GM03348 (cell line): ENCODE measurements at places on chromosomes 1 and 21.

DNA sequence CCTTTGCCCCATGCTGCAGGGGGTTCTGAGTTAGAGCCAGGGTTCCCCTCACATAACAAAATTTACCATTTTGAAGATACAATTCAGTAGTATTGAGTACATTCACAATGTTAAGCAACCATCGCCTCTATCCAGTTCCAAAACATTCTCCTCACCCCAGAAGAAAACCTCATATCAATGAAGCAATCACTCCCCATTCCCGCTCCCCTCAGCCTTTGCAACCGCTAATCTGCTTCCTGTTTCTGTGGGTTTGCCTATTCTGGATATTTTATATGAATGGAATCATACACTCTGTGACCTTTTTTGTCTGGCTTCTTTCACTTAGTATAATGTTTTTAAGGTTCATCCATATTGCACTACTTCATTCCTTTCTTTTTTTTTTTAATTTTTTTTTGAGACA lies 32.9 kb downstream of the SERINC2 start:
- DNase-seq: no peak

DNA sequence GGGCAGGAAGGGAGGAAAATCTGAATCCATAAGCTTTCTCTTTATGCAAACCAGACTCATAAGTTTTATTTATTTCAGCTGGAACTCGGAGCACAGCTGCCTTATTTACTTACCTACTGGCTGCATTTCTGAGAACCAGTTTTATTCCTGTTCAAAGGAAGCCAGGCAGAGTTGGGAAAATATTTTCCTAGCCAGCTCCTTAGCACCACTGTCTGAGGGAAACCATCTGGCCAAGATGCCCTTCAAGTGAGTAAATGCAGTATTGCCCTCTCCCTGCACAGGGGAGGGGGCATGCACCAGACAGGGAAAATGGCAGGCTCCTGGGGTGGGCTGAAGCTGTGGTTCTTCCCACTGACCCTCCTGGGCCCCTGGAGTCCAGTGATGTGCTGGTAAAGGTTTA lies 28.9 kb upstream of the FMOD start:
- no peak for DNase-seq

DNA sequence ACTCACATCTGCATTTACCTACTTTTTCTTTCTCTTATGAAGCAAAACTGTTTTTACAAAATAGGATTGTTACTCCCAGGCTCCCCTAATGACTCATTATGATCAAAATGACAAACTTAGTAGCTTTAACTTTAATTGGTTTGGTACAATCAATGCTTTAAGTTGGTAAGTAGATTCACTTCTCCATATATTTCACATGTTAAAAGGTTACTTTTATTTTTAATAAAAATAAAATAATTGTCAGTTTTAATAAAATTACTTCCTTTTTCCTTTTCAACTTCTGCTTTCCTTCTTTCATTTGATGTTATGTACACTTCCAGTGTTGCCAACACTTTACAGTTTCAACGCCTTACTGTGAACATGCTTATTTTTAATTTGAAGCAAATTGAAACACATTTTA lies 477.6 kb downstream of the SETD4 start:
- no peak for DNase-seq

DNA sequence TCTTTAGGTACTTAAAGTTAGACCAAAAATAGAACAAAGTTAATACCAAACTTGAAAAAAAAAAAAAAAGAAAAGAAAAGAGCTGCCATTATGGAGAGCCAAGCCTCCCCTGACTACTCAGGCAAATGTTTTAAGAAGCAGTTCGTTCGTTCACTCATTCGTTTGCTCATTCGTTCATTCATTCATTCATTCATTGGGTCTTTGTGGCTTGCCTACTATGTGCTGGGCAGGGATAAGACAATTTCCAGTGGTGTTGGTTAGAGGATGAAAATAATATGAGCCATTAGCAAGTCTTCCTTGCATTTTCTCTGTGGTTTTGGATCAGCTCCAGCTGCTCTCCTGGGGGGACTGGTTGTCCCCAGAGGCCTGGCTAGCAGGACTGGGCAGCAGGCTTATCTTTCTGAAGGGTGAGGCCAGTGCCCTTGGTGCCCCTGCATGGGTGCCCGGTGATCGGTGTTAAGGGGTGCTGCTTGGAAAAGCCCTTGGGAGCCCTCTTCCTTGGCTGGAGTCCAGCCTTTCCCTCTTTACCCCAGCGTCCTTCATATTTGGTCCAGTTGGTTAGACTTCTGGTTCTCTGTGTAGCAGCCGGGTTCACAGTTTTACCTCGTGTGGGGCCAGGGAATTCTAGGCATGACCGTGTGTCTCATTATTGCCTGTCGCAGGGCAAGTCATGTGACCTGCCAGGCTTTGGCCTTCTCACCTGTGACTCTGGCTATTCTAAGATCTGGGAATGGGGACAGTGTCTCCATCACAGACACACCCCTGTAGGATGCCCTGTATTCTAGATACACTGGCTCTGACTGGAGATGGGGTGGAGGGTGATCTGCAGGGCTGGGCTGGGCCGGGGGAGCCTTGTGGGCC lies 32.8 kb downstream of the LHX4 start:
- DNase-seq: no peak

DNA sequence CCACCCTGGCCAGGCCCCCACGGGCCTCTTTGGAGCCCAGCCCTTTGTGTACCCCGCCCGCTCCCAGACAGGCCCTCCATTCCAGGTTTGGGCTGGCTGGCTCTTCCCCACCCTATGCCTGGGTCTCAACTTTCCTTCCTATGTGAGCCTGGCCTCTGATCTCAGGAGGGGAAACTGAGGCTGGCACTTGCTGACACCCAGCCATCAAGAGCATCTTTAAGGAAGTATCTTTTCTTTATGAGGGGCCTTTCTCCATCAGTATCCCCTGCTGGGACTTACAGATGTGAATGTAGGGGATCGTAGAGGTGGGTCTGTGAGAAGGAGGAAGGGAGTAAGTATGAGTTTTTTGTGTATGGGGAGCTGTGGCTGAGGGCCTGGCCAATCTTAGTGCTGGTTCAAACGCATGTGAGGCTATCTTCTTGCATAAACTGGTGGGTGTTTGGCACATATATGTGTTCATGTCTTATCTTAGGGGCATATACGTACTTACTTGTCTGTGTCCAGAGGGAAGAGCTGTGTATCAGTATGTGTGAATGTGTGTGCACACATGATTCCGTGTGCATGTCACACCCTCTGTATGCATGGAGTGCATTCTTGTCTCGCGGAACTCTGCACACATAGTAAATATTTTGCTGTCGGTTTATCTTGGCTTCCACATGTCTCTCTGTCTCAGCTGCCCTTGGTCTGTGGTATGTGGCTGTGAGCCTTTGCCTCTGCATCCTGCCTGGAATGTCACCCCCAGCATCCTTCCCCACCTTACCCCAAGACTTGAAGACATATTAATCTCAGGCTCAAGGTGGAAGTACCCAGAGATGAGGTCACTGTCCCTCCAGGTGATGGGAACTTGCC lies 5.4 kb downstream of the NECTIN4 start:
- DNase-seq: peak; percentile 29

DNA sequence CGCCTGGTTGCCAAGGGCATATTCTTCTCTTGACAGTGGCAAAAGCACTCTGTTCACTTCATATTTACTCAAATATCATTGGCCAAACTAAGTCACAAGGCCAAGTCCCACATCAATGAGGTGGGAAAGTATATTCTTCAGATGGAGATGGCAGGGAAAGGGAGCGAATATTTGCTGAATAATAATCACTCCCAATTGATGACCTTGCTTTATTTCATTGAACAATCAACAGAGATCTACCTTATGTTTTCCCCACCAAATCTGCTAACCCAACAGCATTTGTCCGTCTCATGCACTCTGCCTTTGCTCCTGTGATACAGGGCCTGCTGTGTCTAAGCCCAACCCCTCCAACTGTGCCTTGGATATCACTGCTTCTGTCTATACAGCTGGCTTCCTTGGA lies 45.2 kb upstream of the PCP4 start:
- no peak for DNase-seq

GRCh38 chr1:100703716-100704115 lies 15.8 kb upstream of the VCAM1 start:
- DNase-seq: peak; percentile 45

GRCh38 chr21:45513003-45513717 lies 29.1 kb downstream of the SLC19A1 start:
- no peak for DNase-seq

DNA sequence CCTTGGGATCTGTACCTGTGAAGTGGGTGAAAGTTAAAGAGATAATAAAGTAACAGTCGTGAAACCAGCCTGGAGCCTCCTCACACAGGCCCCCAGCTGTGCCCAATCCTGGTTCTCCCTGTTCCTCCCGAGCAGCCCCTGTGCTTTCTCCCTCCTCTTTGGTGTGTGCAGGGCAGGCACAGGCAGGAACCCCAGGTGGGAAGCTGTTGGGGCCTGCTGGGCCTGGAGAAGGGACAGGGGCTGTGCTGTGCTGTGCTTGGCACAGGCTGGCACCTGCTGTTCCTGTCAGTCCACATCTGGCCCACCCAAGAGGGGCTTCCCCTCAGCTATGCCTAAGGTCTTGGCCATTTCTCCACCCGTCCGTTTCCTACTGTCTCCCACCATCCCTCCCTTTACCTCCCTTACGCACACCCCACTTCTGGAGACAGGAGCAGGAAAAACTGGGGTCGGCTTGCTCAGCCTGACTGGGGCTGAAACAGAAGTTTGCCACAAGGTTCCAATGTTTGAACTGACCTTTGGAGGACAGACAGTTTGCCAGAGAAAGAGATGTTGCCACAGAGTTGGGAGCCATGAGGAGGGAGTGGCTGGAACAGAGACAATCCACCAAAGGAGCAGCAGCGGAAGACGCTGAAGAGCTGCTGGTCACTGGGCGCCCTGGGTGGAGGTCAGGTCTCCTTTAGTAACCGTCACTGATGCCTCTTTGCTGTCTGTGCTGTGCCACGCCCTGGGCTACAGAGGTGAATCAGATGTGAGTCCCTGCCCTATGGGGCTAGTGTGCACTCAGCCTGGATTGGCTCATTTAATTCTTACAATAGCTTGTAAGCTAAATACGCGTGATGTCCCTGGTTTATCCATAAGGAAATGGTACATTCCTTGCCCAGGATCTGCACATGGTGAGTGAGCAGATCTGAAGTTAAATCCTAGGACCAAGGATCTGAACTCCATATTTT lies 18.8 kb upstream of the ARTN start:
- DNase-seq: no peak

DNA sequence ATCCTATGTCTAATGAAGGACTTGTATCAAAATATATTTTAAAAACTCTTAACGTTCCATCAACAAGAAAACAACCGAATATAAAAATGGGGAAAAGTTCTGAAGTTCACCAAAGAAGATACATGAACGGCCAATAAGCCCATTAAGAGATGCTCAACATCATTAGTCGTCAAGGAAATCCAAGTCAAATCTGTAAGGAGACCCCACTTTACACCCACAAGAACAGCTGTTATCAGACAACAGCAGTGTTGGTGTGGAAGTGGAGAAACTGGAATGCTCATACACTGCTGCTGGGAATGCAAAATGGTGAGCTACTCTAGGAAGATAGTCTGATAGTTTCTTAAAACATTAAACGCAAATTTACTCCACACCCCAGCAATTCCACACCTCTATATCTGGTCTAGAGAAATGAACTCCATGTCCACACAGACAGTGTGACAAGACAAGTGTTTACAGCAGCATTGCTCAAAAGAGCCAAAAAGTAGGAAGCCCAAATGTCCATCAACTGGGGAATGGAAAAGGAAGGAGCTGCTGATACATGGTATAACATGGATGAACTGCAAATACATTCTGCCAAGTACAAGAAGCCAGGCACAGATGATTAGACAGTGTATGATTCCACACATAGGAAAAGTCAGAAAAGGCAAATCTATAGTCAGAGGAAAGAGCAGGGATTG lies 18.5 kb downstream of the UBE2G2 start:
- no peak for DNase-seq

DNA sequence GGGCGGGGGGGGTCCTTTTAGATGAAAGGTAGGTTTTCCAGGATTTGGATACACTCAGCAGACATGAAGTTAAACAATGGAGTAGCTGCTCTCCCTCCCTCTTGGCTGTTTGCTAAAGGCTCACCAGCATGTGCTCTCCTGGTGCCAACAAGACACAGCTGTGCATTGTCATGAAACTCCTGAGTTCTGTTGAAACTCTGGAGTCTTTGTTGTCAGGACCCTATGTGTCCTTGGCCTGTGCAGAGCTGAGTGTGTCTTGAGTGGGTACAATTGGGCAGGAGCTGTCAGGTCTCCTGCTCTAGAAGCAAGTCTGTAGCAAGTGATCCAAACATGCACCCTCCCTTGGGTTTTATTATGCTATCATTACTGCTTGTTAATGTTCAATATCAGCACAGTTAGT lies 12.7 kb downstream of the TBX19 start:
- no peak for DNase-seq

DNA sequence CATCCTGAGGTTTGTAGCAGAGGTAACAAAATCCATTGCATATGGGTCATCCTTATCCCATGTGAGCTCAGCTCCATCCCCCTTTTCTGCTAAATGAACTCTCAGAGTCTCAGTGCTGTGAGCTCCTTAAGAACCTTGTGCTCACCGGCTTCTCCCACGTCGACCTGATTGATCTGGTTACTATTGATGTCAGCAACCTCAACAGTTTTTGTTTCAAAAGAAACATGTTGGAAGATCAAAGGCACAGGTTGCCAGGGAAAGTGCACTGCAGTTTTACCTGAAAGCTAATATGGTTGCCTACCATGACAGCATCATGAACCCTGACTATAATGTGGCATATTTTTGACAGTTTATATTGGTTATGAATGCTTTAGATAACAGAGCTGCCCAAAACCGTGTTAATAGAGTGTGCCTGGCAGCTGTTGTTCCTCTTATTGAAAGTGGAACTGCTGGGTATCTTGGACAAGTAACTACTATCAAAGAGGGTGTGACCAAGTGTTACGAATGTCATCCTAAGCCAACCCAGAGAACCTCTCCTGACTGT lies 131.4 kb downstream of the HS2ST1 start:
- no peak for DNase-seq

DNA sequence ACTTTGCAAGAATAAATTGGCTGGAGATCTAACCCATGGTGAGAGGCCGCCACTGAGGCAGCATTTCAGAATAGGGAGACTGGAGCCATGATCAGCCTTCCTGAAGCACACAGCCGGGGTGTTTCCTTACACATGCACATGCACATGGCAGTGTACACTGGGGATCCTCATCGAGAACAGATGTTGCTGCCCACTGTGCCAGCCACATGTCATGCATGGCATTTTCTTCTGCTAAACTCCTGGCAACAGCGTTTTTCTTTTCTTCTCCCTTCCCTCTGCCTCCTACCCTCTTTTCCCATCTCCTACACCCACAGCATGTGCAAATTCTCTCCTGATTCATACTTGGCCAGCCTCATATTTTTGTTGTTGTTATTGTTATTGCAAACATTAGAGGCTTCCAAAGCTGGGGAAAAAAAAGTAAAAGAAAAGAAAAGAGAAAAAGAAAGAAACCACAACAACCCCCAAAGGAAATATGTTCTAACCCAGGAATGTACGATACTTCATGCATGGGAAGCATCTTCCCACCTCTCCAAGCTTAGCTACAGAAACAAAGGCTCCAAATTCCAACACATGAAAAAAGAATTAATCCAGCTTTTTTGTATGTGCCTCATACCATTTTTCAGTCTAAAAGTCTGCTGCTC lies 344.0 kb downstream of the ASTN1 start:
- DNase-seq: peak; percentile 53

DNA sequence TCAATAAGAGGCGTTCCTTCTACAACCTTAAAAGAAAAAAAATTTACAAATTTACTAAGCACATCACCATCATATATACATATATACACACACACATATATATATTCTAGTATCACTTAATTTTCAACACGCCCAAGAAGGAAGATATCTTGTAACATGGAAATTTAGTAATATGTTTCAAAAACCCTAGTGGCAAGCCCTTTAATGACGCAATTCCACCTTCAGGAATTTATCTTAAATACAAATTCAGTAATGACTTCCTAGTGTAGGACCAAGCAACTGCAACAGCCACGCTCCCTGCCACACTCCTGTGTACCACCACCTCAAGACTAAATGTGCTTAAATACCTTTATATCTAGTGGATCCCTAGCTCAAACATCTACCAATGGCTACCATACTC lies 12.5 kb downstream of the LBR start:
- DNase-seq: no peak
